ENCODE measurements at places on chromosomes 2 and 18.

DNA sequence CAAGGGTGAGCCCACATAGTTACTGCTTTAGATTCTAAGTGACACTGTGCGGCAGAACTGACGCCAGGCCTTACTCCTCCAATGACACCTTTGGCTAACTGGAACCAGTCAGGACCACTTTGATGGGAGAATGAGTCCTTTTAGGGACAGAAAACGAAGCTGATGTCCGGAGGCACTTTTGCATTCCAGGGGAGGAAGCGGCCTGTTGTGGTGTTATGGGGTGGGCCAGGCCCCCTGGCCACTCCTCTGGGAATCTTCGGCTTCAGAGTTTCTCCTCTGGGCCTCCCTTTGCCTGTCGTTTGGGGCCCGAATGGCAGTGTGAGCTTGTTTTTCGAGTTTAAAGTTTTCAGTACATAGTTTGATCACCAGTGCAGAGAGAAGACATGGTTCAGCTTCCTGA, 65.9 kb downstream of the MBP start:
- no peaks in the 10 kb centered on the region for H3K4me1 ChIP-seq
- no peak overlapping the region for H3K4me3 ChIP-seq
- H3K27ac ChIP-seq, result peak overlapping the region; percentile 81
- no peaks in the 10 kb centered on the region for H3K27me3 ChIP-seq

- no peaks in the 10 kb centered on the region for H3K36me3 ChIP-seq
- H3K27me3 ChIP-seq, result no peaks in the 10 kb centered on the region
- DNase-seq, result peak; percentile 67
- no peak overlapping the region for H3K27ac ChIP-seq
- no peak overlapping the region for H3K4me3 ChIP-seq
Observed at GRCh38 chr18:48228301-48228715, 180.9 kb downstream of the ZBTB7C start.

DNA sequence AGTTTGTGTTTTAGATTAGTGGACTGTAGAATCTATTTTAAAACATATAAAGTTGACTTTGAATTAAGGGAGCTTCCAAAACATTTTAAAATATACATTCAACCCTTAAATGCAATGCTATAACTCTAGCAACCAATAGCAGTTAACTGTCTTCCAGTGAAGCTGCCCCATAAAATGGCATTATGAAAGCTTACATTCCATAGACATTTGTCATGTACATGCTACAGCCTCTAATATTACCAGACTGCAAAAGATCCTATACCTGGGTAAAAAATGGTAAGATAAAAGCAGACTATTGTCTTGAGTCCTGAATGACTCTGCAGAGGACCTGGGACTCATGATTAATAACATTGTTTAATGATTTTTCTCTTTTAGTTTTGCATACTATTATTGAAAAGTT, 489.4 kb downstream of the LRP1B start:
- no peaks in the 10 kb centered on the region for H3K36me3 ChIP-seq
- H3K27ac ChIP-seq, result no peak overlapping the region
- DNase-seq, result no peak
- no peaks in the 10 kb centered on the region for H3K27me3 ChIP-seq

GRCh38 chr2:172977270-172978062, 98.2 kb upstream of the MAP3K20 start:
- no peaks in the 10 kb centered on the region for H3K4me1 ChIP-seq
- no peaks in the 10 kb centered on the region for H3K27me3 ChIP-seq
- no peak overlapping the region for H3K27ac ChIP-seq
- peak; percentile 19 for DNase-seq
- H3K36me3 ChIP-seq, result no peaks in the 10 kb centered on the region

DNA sequence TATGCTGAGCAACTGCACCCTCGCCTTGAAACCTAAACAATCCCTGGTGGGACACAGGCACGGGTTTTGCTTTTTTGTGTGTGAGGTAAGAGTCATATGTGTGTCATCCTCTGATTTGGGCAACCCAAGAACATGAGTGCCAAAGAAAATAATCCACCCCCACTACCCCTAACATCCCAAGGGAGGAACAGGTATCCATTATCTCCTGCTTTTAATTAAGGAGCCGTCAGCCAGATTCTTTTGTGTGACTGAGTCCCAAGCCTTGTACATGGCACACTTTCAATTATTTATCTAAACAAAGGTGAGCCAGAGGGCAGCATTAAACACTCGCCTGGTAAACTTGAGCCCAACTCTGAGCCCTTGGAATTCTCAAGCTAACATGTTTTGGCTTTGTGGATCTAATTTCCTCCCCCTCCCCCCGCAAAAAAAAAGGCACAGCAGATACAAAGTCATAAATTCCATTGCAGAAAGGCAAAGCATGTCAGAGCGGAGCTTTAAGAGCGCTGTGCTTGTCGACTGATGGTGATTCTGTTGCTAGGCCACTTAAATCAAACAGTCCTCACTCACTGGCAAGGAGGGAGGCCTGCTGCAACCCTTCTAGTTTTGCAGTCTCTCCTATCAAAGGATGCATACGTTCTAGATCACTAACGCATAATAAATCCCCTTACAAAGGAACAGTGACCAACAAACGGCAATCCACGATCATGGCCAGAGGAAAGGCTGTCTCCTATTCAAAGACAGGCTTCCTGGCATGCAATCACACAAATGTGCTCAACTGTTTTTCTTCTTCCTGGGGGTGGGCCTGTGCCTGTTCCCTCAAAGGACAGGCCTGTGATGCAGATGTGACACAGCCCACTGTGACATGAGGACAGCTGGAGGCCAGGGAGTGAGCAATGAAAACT, 143.5 kb upstream of the LMAN1 start:
- no peaks in the 10 kb centered on the region for H3K27me3 ChIP-seq
- H3K27ac ChIP-seq, result peak overlapping the region; percentile 74
- no peaks in the 10 kb centered on the region for H3K36me3 ChIP-seq
- peak; percentile 74 for DNase-seq

DNA sequence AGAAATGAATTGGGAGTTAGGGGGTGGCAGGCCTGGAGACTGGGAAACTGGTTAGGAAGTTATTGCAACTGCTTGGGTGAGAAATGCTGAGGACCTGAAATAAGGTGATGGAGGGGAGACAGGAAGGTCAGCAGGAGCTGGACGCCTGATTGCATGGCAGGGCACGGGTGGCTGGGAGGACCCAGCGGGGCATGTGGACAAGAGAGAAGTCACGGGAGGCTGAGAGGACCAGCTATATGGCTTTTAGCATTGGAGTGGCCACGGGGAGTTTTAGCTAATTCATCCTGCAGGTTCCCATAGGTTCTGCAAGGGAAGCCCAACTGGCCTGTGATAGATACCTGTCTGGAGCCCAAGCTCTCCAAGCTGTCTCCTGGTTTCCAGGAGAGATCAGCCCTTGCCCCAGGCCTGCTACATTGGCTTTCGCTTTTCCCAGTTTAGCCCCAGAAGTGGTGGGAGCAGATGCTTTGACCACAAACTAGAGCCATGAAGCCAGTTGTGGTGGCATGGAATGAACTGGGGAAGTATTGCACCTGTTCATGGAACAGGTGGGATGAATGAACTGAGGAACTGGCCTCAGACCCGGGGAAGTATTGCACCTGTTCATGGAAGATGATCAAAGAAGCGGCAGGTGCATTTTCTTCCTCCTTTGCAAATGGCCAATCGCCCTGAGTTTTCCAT, 93.6 kb upstream of the TAF1B start:
- no peak for DNase-seq
- no peaks in the 10 kb centered on the region for H3K27me3 ChIP-seq
- H3K27ac ChIP-seq, result no peak overlapping the region

Measured in uterus (tissue), 4 donors.